Renal cortical epithelial cell (primary cell): ENCODE measurements at places on chromosomes 1 and 21. TPM values are rescaled to one million over a fixed set of nuclear protein-coding genes. Genes with fewer than 3 reads are reported as not detected.

Gene FLG2
- total RNA-seq: not detected in 2 replicates

Gene NCAM2
- 0.10 TPM in 1 of 2 replicates, not detected in the other for total RNA-seq

Gene SIPA1L2
- 22.6 and 78.2 TPM in 2 replicates for total RNA-seq

Gene DNAJC28
- total RNA-seq: 1.9 and 4.2 TPM in 2 replicates

Gene ST6GALNAC3
- 0.50 and 0.69 TPM in 2 replicates for total RNA-seq

Gene RGL1
- 3.1 and 5.9 TPM in 2 replicates for total RNA-seq

Gene VAV3
- 4.7 and 126 TPM in 2 replicates for total RNA-seq

Gene INSRR
- total RNA-seq: not detected in 2 replicates

Gene MANEAL
- total RNA-seq: 2.1 and 4.3 TPM in 2 replicates

Gene LYST
- total RNA-seq: 12.0 and 23.6 TPM in 2 replicates

Gene MYOG
- not detected in 2 replicates for total RNA-seq

Gene NKAIN1
- 0.10 TPM in 1 of 2 replicates, not detected in the other for total RNA-seq

Gene OPRD1
- total RNA-seq: not detected in 2 replicates

Gene SLAMF7
- 0.17 TPM in 1 of 2 replicates, not detected in the other for total RNA-seq

Gene STPG1
- 3.6 and 9.9 TPM in 2 replicates for total RNA-seq

Gene AQP10
- not detected in 2 replicates for total RNA-seq

Gene IARS2
- 105 and 151 TPM in 2 replicates for total RNA-seq

Gene FCER1G
- not detected in 2 replicates for total RNA-seq

Gene PCSK9
- total RNA-seq: 1.1 and 17.5 TPM in 2 replicates

Gene IL20
- total RNA-seq: not detected in 2 replicates

Gene KCNQ4
- total RNA-seq: 0.20 and 0.87 TPM in 2 replicates

Gene DPH5
- total RNA-seq: 26.4 and 27.7 TPM in 2 replicates

Gene KCNH1
- total RNA-seq: 7.1 and 18.3 TPM in 2 replicates
